ENCODE measurements at places on chromosomes 16 and 17. TPM values are rescaled to one million over a fixed set of nuclear protein-coding genes. Genes with fewer than 3 reads are reported as not detected.

DNA sequence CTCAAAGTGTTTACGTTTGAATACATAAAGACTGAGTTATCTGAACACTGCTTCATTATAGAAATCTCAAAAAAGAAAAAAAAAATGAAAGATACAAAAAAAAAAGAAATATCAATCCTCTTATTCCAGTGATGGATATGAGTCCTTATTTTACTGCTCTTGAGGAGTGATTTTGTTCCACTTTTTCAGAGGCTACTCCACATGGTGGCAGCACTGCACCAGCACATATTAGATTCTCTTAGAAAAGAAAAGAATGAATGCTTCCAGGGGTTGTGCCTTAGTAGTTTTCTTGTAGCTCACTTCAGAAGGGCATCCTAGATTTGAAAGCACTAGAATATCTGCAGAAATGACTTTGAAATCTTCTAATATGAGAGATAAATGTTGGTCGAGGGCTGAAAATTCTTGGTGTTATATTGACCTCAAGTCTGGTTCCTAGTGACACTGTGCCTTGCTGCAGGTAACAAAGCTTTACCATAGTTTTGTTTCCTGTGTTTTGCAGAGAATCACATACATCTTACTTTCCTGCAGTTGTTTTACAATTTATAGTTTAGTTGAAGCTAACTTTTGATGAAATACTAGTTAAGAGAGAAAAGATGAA lies 25.9 kb downstream of the AP2B1 start:
- peak; percentile 59 for DNase-seq

DNA sequence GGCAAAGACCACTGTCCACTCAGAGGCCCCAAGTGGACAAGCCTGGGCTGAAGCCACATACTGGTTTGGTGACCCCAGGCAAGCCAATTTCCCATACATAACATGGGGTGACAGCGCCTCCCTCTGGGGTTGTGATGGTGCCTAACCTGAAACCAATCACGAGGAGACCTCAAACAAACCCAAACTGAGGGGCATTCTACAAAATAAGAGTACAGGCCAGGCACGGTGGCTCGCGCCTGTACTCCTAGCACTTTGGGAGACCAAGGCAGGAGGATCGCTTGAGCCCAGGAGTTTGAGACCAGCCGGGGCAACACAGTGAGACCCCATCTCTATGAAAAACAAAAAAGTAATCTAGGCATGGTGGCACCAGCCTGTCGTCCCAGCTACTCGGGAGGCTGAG lies 3.6 kb downstream of the P2RX5 start:
- DNase-seq = no peak

DNA sequence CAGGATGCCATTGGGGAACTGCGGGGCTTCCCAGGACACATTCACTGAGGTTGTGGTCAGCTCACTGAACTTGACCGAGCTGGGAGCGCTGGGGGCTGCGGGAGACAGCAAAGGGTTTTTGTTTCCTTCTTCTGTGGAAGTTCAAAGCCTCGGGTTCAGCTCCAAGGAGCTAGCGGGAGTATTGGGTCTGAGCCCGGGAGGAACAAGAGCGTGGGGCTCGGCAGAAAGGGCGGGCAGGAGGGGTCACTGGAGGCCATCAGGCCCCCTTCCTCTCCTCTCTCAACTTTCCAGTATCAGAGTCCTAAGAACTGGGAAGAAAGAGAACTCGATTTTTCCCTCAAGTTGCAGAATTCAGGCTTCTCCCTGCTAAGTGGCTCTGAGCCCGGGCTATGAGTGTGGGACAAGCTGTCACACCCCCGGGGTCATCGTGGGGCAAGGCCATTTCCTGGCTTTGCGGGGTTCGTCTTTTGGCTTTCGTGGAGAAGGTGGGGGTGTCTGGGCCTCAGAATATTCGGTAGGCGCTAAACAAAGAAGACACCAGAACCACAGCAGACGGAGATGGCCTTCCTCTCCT lies 53.6 kb upstream of the CDC42EP4 start:
- no peak for DNase-seq

DNA sequence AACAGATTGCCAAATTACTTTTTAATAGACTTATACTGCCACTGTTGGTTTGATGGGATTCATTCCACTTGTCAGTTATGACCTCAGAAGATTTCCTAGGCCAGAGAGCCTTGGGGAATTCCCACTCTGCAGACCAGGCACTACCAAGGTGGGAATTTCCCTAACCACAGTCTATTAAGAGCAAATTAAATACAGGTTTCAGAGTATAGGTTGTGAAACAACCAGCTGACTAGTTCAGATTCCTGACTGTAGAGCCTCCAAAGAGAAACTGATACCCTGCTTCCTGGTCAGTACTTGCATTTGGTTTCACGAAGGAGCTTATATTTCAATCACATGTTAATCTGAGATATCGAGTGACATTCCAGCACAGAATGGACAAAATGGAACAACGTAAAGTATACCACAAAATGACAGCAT lies 186.5 kb downstream of the STX8 start:
- DNase-seq = no peak

GRCh38 chr16:56448005-56448404 lies 3.1 kb downstream of the NUDT21 start:
- no peak for DNase-seq

DNA sequence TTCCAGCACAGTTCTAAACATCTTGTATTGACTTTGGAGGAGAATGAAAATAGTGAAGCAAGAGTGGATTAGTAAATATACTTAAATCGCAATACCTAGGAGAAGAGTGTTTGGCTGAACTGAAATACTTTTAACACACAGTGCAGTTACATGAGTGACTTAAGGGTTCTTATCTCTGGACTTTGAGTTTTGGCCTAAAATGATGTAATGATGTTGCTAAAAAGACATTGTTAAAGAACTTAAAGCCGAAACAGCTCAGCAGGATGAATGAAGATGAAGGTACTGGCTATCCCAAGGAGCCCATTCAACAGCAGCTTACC lies 28.1 kb downstream of the PMP22 start:
- DNase-seq = no peak

- no peak for DNase-seq
Measured at GRCh38 chr17:82932518-82933310, 92.9 kb upstream of the ZNF750 start.

Gene ERN2
- 0.33 TPM for total RNA-seq

- no peak for DNase-seq
Measured at GRCh38 chr17:49464049-49464448, 31.0 kb upstream of the NGFR start.

DNA sequence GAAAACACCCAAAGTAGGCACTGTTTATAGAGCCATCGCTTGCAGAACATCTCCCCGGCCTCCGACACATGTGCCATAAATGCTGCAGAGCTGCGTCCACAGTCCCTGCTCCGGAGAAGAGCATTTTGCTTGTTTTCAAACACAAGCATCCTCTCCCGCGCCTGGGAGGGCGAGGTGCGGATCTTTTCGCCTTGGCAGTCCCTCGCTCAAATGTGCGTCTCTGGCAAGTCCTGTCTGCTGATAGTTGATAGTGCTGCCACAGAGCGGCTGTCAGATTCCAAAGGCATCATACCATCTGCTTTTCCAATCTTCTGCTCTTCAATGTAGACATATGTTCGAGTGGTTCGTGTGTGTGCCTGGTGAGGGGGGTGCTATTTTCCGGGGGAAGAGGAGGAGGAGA lies 603.7 kb downstream of the MAF start:
- peak; percentile 94 for DNase-seq

Gene B3GNT9
- 34.9 TPM for total RNA-seq

DNA sequence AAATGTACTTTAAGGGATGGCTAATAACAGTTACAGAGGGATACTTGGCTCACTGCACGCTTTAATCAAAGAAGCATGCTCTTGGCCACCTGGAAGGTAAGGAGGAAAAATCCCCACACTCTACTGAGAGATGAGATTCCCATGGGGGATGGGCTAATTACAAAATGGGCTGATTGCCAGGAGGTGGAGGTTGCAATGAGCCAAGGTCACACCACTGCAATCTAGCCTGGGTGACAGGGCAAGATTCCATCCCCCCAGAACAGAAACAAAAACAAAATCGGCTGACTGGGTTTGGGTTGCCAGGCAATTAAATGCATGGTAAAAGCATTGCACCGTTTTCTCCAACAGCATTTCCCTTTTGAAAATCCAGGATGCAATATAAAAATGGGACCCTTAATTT lies 18.0 kb downstream of the N4BP1 start:
- no peak for DNase-seq

Gene TEX14
- total RNA-seq = 0.30 TPM

- no peak for DNase-seq
Measured at GRCh38 chr16:56514845-56515244, 5.0 kb downstream of the BBS2 start.

DNA sequence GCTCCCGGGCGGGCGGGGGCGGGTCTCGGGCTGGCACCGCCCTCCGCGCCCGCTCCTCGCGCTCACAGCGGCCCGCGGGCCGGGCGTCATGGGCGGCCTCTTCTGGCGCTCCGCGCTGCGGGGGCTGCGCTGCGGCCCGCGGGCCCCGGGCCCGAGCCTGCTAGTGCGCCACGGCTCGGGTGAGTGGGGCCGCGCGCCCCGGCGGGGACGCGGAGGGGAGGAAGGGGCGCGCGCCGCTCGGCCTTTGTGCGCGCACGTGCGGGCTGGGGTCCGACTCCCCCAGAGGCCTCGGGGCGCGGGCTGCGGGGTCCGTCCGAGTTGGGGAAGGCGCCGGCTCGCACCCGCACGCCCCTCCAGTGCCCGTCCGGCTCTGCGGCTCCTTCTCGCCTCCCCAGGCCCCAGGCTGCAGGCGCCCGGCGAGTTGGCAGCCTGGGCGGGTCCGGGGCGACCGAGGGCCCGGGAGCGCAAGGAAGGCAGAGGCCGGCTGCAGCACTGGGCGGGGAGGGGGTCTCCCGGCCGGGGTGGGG lies at the start of gene NME4:
Gene NME4, plus strand, starts transcription at position 65 of the 527 bp plus-strand sequence. Its CDS starts 24 bp downstream, at position 89.
- no peak for DNase-seq

Data from spinal cord (tissue), 10 donors.